ENCODE measurements at places on chromosomes 5 and 9. TPM values are rescaled to one million over a fixed set of nuclear protein-coding genes. Genes with fewer than 3 reads are reported as not detected.

DNA sequence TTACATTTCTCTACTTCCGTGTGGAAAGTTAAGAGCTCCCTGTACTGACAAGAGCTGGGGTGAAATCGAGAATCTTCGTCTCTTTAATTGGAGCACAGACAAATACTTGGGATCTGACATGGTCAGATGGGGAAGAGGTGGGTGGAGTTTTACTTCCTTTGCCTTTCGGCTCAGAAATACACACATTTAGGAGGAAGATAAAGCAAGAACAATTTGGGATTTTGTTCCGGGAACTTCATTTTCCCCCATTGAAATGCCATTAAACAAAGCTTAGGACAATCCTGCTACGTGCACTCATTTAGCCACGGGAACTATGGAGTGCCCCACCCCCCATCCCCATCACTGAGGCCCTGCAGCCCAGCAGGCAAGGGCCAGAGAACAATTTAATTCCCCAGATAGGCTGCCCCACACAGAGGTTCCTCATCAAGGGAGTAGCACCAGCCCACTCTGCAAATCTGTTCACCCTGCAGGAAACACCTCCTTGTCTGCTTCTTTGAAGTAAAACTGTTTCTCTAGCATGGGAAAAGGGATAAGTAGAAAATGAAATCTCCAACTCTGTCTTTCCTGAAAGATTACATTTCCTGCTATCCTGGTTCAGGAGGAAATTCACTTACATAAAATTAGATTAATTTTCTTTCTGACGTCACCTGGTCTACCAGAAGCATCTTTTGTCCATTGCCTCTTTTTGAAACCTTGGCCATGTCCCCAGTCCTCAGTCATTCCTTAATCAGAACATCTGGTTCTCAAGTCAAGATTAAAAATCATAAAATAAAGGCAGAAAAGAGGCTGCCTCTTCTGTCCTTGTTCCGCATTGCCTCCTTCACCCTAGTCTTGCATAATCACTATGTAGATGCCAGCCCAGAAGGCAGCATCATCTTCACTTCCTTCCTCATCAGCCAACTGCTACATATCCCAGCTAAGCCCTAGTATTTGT, 206.4 kb downstream of the ENC1 start:
- no peak for DNase-seq

- DNase-seq, result no peak
Measured at GRCh38 chr5:143472576-143472975, 69.1 kb upstream of the NR3C1 start.

DNA sequence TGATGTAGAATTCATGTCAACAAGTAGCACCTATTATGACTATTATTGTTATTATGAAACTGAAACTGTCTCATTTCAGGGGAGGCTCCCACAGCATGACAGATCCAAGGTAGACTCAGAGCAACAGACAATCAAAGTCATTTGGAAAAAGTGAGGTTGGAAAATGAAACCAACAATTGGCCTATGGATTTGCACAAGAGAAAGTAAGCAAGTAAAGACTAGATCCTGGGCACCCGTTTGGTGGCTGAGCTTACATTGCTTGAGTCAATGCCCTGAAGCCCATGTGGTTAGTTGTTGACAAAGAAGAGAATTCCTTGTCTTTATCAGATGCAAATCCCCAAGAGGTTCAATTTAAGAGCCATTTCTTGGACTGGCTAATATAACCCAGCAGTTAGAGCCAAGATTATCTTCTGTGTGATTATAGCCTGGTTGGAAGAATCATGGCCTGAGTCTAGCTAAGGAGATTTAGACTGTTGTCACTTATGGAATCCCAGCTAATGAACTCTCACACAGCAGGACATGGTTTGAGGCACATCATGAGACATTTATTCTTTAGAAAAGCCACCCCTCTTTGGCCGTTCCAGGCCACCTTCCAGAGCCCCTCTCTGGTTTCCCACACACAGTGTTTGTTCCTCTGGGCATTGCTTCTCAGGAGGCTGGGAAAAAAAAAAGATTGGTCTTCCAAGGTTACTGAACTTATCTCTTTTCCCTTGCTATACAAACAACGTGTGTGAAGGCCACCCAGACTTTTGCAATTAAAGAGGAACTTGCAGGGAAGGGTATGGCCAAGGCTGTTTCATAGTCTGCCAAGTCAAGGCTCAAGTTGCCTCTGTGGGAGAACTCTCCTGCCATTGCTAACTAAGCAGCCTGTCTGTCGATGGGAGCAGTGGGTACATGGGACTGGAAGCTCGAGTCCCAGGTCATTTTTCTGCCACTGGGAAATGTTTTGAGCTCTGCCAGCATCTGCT, 399.5 kb downstream of the ENC1 start:
- peak; percentile 34 for DNase-seq

DNA sequence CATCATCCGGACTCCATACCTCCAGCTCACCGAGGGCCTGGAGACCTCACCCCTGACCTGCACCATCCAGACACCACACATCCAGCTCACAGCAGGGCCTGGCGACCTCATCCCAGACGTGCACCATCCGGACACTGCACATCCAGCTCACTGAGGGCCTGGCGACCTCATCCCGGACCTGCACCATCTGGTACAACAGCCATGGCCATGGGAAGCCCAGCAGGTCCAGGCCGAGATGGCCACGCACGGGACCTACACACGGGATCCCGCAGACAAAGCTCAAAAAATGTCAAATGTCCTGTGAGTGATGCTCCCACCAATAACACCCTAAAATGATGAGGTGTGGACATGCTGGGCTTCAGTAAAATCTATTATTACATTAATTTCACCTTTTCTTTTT, 9.7 kb downstream of the TERT start:
- no peak for DNase-seq

OMD gene
- not detected for total RNA-seq

CCDC192 gene
- not detected for total RNA-seq

ZNF79 gene
- 6.9 TPM for total RNA-seq

FCN1 gene
- not detected for total RNA-seq

All from activated CD4-positive, alpha-beta T cell treated with anti-CD3 and anti-CD28 coated beads for 36 hours (primary cell).